Stimulated activated CD4-positive, alpha-beta T cell treated with anti-CD3 and anti-CD28 coated beads, Interleukin-15, amount 100 ng/mL, for 1 hour (primary cell): ENCODE measurements at places on chromosomes 7 and 10.

GRCh38 chr10:114970515-114970914 is 32.5 kb downstream of the TRUB1 start:
- DNase-seq: no peak

GRCh38 chr10:45076891-45077290 is 76.2 kb downstream of the ZNF22 start:
- DNase-seq: no peak

DNA sequence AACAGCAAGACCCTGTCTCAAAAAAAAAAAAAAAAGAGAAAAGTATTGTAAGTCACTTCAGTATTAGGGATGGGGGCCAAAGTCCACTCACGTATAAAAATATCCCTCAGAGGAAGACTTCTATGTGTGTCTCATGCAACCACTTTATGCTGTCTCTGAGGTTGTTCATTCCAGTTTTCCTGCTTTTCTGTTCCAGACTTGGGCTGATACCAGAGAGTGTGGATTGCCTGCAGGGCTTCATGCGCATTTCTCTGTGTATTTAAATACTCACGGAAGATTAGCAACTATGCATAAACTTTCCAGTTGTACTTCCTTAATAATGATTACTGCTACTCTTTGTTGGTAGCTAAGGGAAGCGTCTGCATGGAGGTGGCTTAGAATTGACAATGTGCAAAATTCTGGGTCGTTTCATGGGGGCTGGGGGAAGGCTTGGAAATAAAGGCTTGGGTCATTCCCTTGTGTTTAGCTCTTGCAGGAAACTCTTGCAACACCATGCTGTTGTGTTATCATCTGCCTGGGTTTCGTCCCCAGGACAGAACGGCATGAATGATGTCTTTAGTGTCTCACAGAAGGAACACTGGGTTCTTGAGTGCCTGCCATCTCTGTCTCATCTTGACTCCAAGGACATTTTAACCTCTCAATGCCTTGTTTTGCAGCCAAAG is 54.1 kb downstream of the KIAA1217 start:
- no peak for DNase-seq

- DNase-seq: no peak
These were observed 38.1 kb downstream of the RASGEF1A start for GRCh38 chr10:43228783-43229207.

DNA sequence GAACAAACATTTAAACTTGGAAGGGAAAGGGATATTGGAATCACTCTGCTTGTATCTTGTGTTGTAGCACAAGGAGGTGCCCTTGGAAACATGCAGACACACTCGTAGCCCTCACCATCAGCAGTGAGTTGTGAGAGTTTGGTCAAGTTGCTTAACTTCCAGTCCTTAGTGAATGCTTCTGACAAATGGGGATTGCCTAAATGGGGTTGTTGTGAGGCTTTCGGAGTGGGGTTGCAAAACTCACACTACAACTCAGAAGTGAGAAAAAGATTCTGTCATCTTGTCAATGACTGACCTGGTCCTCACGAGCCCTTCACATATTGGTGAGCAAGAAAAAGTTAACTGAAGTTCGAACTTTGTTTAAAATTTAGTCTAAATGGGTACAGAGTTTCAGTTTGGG is 29.0 kb upstream of the GSDME start:
- DNase-seq: no peak

- no peak for DNase-seq
These were observed 84.0 kb downstream of the ANLN start for GRCh38 chr7:36473454-36474282.
